NCI-H1092 (cell line): ENCODE measurements at places on chromosomes 2 and 18.

- DNase-seq: no peak
Measured at GRCh38 chr2:30024281-30024680, 102.9 kb upstream of the ALK start.

DNA sequence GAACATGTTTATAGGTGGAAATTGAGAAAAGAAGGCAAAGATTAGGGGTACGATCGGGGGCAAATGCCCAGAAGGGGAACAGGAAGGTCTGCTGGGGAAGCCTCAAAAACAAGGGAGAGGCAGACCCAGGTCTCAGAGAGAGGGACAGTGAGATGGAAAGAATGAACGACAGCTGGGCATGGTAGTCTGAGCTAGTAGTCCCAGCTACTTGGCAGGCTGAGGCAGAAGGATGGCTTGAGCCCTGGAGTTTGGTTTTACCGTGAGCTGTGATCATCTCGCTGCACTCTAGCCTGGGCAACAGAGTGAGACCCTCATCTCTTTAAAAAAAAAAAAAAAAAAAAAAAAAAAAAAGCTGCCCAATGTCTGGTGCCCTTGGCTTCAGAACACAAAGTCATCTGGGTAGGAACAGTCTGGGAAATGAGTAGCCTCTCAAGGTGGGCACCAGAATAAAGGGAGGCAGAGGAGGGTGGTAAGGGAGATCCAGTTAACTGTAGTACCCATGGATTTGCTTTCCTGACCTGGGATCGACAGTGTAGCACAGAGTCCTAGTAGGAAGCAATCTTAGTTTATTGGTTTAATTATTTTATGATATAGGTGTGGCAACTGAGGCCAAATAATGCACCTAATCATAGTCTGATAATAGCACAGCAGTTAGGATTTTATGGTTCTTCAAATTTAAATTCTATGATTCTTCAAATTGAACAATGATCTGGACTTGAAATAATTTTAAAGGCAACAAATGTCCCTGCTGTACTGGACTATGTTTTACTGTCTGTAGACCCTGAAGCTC lies 3.5 kb downstream of the RRM2 start:
- DNase-seq: no peak

DNA sequence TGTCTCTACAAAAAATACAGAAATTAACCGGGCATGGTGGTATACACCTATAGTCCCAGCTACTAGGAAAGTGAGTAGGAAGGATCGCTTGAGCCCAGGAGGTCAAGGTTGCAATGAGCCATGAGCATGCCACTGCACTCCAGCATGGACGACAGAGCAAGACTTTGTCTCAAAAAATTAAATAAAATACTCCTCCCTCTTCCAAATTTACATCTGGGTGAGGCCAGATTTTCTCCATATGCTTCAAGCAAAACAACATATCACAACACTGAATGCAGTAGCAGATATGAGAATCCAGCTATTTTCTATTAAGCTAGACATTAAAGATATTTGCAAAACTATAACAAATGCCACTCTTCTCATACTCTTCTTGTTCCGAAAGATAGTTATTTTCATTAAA lies 20.9 kb downstream of the MEMO1 start:
- DNase-seq: no peak

- DNase-seq: no peak
Measured at GRCh38 chr18:56003009-56003719, 415.2 kb upstream of the TCF4 start.

- no peak for DNase-seq
Measured at GRCh38 chr2:111099402-111099801, 21.3 kb upstream of the BCL2L11 start.

DNA sequence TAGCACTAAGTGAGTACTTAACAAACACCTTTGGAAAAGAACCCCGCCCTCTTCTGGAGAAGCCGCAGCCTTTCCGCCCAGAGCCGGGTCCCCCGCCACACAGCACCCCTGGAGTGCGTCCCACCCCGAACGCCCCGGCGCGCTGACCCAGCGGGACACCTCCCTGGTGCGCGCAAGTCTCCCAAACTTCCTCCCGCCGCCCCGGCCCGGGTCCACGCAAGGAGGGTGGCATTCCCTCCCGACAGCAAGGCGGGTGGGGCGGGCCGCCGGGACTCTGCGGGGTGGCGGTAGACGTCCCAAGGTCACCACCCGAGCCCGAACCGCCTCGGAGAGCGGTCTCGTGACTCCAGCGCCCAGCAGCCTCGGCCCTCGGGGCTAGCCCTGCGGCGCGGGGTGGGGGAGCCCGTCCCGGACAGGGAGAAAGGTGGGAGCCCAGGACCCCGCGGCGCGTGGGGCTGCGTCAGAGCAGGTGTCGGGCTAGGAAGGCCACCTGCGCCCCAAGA lies 598 bp downstream of the CCDC93 start:
- DNase-seq: no peak

DNA sequence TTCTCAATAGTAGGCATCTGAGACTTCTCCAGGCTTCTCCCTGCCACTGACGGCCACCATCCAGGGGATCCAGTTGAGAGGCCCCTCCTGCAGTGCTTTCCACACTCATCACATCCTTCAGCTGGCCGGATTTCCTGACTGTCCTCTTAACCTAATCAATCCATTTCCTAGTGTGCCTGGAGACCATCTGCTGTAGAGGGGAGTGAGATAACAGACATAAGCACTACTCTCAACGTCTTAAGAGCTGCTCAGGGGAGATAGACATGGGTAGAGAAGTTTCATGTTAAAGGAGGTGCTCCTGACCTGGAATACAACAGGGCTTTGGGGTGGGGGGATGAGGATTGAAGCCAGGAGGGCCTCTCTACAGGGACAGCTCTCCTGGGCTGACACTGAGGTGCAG lies 14.2 kb downstream of the SPR start:
- no peak for DNase-seq

DNA sequence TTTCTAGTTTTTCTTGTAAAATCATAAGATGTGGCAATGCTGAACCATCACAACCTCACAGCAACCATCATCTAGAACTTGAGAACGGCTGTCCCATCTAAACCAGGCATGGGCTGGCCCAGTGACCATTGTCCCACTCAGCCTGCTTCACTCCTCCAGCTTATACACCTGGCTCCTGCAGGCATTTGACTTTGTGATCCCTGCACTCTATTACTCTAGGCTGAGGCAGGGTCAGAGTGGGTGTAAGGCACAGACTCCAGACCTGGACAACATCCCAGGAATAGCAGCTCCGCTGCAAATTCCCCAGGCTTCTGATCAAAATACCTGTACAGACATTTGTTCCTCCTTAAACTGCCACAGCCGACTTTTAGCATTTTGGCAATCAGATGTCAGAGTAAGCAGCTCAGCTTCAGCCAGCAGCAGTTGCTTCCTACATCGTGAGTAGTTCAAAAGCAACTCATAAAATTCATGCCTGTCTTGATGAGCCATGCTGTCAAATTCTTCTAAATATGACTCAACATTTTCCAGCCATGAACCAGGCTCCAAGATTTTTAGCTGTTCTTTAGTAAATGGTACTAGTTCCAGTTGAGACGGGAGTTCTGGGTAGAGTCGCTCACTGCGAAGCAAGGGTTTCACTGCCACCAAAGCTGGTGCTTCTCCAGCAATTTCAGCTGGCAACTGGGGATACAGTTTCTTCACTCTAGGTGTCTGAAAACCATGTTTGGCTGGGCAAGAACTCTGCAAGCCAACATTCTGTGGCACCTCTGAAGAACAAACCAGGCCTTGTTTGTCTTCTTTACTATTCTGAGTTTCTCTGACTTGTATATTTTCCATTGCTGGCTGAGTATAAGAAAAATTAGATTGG lies 12.8 kb downstream of the EPG5 start:
- DNase-seq: no peak

GRCh38 chr2:23566241-23567142 lies 181.5 kb downstream of the KLHL29 start:
- DNase-seq: no peak

GRCh38 chr2:16400127-16400623 lies 265.5 kb downstream of the CYRIA start:
- no peak for DNase-seq

DNA sequence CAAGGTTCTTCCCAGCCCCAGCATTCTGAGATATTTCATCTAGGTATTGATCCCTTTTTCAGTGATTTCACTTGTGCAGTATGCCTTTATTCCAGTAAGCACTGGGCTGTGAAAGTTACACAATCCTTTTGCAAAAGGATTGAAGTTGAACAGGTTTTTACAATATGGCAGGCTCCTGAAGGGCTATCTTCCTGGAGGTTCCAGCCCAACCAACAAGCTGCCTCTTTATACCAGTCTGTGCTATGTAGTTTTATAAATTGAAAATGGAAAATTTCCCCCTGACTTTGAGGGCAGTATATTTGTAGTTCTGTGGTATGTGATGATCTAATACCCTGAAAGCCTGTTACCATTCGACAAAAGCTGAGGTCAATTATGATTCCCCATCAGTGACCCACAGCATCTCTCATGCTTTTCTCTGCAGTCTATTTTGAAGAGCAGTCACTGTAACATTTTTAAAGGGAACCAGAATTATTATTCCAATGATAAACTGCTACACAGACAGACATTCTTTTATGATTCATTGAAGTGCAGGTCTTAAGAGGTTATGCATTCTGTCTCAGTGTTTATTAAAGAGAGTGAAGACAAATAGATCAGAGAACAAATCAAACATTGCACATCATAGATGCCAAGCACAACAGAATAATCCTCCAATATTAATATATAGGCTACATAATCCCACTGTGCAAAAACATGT lies 35.2 kb upstream of the STPG4 start:
- no peak for DNase-seq

GRCh38 chr2:127669056-127669455 lies 6.3 kb downstream of the LIMS2 start:
- DNase-seq: no peak

DNA sequence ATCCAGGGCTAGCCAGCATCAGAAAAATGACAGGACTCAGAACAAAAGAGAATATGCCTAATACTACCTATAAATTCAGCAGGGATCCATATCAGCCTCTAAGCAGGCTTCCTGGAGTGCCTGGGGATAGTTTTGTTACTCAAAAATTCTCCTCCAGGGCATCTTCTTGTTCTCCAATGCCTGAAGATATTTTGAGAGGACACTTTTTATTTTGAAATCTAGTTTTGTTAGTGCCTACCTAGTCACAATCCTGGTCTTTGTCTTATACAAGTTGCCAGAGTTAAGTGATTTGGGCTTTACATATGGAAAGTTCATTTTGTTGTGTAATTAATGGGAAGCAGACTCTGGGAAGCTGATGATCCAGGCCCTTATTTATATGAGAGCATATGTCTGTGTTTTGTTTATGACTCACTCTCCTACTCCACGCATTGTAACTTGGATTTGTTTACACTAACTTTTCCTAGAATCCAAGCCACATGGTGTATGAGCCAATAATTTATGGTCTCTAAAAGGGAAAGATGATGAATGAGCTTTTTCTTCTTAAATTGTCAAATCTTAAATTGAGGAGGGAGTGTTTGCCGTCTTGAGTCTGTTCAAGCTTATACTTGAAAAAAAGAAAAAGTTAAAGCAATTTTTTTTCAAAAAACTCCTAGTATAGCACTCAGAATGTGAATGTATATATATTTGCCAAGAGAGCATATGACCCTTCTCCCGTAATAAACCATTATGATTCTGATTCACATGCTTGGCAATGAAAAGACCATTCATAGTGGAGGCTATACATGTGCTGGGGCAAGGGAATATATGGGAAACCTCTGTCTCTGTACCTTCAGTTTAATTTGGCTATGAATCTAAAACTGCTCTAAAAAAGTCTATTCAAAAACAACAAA lies 370.3 kb downstream of the SETBP1 start:
- DNase-seq: no peak

- DNase-seq: no peak
Measured at GRCh38 chr2:137333386-137334165, 568.2 kb downstream of the THSD7B start.

- DNase-seq: no peak
Measured at GRCh38 chr2:8137801-8138200, 544.1 kb upstream of the ID2 start.

DNA sequence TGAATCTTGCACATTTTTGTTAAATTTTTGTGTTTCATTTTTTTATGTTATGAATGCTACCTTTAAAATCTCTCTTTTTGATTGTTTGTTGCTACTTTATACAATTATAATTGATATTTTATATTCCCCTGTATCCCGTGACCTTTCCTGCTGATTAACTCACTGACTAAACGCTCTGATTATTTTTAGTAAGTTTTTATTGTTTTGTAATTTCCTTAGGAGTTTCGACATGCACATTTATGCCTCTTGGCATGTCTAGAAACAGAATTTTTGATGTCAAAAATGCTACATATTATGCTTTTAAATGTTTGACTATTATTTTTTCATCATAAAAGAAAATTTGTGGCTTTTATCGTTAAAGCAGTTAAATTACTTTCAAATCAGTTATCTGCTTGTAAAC lies 1131.6 kb upstream of the TMEFF2 start:
- no peak for DNase-seq

DNA sequence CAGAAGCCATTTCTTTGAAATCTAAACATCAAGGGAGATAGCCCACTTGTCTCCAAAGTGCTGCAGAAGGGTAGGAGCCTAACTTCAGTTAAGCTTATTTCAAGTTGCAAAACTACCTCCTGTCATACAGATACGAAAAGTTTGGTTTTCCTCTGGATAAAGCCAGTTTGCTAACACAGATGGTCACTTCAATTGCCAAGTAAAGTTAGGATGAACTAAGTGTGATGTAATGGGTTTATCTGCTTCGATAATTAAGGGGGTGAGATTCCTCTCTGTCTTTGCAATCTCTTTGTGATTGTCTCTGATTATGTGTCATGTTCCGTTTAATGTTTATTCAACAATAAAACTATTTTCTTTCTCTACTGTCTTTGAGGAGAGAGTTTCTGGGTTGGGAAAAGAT lies 156.4 kb downstream of the SLC39A10 start:
- no peak for DNase-seq

DNA sequence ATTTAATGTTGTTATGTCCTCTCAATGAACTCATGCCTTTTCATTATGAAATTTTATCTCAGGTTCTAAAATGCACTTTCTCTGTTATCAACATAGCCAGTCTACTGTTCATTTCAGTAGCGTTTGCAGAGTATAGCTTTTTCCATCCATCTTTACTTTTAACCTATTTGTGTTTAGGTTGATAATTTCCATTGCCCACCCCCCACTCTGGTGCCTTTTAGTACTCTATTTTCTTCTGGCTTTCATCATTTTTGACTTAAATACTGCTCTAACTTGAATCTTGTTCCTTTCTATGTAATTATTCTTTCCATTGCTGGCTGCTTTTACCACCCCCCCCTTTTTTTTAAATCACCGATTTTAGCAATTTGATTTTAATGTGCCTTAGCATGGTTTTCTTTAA lies 585.0 kb upstream of the LRATD1 start:
- DNase-seq: no peak

GRCh38 chr18:23822590-23823385 lies 133.5 kb downstream of the LAMA3 start:
- no peak for DNase-seq
